Frontal cortex (tissue), 4 donors: ENCODE measurements at places on chromosomes 12 and 14.

GRCh38 chr14:92638266-92638665, 110.2 kb downstream of the LGMN start:
- DNase-seq = no peak

DNA sequence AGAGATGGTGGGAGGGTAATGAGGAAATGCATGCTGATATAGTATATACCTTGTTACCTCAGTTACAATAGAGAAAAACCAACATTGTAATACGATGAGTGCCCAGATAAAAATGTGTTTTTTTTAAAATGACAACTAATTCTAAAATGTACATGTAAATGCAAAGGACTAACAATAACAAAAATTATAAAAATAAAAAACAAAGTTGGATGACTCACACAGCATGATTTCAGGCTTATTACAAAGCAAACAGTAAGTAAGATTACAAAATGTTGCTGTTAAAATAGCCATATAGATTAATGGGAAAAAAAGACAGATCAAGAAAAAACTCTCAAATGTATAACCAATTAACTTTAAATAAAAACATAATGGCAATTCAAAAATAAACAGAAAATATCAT, 1099.4 kb downstream of the FSCB start:
- no peak for DNase-seq

DNA sequence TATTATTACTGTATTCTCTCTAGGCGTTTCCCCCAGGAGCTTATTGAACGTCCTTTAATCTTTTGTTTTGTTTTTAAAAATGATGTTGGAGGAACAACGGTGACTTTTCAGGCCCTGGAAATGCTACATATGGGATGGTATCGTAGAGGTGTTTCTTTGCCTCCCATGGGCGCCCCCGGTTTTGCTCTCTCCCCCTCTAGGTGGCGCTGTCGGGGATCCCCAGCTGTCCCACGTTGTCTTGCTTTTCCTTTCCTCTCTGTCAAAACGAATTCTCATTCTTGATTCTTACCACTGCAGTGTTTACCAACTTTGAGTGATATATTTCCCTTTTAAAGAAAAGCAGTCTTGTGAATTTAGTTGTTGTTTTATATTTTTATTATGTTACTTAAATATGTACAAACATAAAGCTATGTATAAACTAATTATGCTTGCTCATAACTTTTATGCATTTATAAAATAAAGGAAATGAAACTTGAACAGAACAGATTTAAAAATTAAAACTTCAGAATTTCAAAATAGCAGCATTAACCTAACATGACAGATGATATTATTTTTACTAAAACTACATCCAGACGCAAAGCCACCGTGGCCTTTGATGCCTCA, 171.9 kb downstream of the RGS6 start:
- no peak for DNase-seq

DNA sequence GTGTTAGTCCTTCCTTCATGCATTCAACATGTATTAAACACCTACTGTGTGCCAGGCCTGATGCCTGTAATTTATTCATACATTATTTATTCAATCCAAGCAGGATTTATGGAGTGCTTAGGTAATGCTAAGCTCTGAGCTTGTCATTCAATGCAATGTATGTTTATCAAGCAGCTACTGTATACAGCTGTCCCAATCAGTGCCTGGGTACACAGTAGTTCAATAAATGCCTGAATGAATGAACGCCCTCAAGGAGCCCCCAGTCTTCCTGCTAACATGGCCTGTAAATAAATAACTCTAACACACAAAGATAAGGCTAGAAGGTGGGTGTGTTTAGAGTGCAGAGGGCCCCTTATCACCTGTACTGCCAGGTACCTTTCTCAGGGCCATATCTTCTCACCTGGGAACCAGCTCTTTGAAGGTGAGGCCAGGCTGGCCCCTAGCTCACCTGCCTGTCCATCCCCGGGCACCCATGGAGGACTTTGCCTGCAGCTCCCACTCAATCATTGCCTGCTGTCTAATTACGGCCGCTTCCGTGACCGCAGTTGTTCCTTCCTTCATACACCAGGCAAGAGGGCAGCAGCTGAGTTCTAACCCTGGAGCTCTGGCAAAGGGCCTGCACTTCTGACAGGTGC, 20.0 kb upstream of the KDM2B start:
- DNase-seq = no peak

GRCh38 chr14:104436741-104437701, 142.5 kb upstream of the C14orf180 start:
- no peak for DNase-seq

- DNase-seq = no peak
These were observed 38.3 kb upstream of the FRMD6 start for GRCh38 chr14:51613416-51613815.
